ENCODE measurements at places on chromosomes 12 and 14.

- DNase-seq, result no peak
Measured at GRCh38 chr12:105399428-105400081, 69.1 kb downstream of the C12orf75 start.

DNA sequence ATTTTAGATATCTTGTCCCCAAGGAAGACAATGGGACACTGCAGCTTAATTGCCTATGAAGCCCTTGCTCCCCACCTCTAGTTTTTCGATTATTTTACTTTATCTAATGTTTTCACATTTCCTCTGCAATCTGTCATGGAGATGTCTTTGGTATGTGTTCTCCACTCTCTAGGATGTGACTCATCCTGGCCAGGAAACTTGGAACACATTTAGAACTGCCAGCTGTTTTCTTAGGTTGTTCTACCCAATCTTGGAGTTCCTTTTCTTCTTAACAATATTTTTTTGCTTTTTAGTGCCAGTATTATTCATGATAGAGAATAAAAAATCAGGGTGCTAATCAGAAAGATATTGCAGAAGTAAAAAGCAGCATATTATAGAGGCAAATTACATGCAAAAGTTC is 101.7 kb upstream of the CLEC14A start:
- no peak for DNase-seq

DNA sequence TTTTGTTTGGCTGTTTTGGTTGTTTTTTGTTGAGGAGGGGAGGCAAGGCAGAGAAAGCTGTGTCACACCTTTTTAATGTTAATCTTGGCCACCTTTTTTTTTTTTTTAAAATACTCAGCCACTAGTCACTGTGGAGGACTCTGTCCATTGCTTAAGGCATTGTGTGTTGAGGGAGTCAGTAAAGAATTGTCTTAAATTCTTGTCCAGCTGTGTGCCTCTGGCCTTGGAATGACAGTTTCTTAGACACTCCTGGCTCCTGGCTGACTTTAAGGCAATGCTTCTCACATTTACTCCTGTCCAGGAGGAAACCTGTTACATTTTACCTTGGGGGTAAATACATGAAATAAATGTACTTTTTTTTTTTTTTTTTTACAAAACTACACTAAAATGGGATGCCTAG is 18.1 kb upstream of the SMCO2 start:
- no peak for DNase-seq

DNA sequence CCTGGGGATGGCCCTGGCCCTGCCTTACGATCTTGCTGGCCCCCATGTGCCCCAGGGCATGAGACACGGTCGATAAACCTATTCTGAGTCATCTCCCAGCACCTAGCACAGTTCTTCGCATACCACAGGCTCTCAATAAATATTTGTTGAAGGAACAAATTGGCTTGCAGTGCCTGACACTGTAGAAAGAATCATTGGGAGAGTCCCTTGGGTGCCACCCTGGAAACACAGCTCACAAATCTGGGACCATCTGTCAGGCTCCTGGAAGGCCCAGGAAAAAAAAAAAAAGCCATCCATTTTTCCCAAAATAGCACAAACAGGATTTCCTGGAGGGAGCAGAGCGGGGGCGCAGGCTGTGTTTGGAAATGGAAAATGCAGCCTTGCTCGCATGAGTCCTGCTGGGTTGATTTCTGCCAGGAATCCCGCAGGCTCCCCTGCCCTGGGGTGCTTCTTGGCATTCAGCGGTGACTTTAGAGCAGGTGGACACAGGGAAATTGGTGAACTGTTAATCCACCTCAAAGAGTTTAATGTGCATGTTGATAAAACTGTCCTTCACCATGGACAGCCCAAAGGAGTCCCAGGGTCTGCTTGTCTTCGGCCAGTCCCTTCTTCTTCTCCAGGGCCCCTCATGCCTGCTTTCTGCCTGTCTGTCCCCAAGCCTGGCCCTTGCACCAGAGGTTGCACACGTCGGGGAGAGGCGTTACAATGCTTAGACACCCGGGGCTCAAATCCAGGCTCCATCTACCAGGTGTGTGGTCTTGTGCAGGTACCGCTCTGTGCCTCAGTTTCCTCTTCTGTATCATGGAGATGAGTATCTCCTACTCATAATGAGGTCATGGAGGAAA is 106.1 kb upstream of the RFLNA start:
- DNase-seq, result no peak

GRCh38 chr12:65539023-65539422 is 260.5 kb downstream of the MSRB3 start:
- DNase-seq, result no peak

DNA sequence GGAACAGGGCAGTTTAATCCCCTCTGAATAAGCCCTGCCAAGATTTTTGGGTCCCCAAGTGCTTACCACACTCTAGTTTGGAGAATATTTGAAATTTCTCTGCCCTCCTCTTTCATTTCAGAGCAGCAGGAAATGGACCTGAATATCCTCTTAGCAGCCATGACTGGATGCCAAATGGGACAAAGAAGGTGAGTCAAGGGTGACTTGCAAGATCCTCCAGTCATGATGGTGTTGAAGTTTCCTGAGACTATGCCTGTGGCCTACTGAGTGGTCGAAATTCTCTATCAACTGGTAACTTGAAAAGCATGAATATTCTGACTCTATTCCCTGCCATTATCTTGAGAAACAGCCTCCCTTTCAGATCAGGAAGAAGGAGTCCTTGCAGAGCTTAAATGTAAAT is 1674.7 kb upstream of the SEL1L start:
- DNase-seq, result no peak

GRCh38 chr14:22870811-22871223 is 723 bp upstream of the LRP10 start:
- DNase-seq, result no peak

DNA sequence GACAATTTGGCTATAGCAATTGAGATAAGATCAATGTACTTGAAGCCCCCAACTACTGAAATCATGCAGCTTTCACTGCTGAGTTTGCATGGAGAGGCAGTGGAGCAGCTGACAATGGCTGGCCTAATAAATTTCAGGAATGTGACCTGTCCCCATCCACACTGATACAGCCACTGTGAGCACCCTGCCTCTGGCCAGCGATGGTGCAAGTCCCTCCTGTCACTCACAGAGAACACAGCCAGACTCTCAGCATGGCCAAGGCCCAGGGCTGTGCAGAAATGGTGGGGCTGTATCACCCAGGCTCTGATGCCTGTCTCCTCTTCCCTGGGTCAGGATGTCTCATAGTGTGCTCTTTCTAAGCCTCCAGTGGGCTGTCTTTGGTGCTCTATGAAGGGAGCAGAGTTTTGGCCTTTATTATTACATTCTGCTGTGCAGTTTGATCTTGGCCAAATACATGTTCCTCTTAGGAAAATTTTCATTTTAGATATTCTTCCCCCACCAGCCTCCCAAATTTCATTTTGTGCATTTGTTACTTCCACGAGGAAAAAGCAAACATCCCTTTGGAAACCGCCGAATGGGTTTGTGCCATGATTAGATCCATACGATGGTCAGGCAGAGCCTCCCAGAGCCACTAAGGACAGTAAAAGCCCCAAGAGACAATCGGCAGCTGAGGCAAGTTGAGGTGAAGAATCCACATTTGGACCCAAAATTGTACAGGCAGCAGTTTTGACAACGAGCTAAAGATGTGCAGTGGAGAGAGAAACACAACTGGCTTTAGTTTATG is 85.1 kb upstream of the WSCD2 start:
- DNase-seq, result no peak

GRCh38 chr14:32913725-32914124 is 25.0 kb upstream of the NPAS3 start:
- no peak for DNase-seq

DNA sequence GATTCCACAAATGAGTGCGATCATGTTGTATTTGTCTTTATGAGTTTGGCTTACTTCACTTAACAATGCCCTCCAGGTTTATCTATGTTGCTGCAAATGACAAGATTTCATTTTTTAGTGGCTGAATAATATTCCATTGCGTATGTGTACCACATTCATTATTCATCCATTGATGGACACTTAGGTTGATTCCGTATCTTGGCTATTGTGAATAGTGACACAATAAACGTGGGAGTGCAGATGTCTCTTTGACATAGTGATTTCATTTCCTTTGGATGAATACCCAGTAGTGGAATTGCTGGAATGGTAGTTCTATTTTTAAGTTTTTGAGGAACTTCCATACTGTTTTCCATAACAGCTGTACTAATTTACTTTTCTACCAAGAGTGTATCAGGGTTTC is 23.5 kb downstream of the AKAP6 start:
- no peak for DNase-seq

- DNase-seq, result no peak
Measured at GRCh38 chr12:109958374-109958773, 37.8 kb downstream of the GIT2 start.

DNA sequence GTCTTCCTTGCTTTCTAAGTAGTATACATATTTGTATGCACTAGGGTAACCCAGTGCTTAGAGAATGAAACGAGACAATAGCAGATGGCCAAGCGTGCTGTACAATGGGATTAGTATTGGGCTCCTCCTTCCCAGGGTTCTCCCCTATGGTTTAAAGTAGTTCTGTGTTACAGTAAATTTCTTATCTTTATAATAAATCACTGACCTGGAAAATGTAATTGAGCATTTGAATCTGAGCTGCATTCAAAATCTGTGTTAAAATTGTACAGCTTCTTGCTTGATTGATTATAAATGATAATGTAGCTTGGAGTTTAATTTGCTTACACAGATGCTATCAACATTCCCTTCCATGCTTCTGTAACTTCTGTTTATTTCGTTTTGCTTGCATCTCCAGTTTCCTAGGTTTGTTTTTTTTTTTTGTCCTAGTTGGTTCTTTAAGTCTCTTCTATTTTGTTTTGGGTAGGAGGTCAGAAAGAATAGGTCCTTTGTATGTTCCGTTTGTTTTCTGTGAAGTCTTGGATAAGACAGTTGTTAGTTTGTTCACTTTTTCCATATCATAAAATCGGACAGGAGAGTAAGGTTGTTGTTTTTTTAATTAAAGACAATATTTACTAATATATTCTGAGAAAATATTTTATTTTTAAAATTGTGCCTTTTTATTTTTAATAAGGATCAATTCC is 171.2 kb downstream of the ERC1 start:
- DNase-seq, result no peak

DNA sequence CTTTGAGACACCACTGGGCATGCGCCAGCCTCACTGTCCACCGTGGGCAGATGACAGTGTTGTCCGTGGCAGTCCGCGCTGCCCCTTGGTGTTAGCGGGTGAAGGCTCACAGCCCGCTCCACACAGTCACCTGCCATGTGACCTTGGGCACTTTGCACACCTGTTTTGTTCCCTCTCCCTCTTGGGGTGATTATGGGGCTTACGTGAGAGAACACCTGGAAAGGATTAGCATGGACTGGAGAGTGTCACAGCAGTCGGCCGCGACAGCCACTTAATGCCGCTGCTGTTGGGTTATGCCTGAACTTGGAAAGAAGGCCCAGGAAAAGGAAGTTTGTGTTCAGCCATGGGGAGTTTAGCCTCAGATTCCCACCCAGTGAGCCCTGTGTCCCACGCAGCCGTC is 94.2 kb downstream of the DDX51 start:
- DNase-seq, result no peak

DNA sequence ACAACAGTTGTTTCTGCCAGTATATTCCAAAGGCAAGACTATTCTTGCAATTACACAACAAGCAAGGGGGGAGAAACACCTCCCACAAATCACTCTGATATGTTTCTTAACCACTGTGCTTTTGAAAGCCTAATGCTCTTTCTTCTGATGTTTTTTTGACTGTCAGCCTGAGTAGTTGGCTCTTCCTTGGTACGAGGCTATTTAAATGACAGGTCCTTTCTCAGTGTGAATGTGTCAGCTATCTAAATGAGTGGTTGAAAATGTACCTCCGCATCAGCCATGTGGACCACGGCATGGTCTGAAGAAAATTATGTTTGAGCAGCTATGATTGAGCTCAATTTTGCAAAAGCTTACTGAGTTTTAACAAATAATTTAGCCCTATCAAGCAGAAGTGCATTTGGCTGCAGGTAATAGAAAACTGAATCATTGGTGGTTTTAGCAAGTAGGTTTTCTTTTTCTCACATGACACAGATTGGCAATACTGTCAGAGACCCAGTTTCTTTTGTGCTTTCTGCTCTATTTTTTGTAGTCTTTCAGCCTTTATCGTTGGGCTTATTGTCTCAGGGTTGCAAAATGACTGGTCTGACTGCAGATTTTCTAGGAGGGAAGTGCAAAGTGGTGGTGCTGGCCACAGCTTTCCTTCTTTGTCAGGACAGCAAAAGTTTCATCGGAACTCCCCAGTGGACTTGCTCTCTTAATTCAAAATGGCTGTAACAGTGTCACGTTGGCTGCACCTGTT is 162.8 kb downstream of the RGS6 start:
- DNase-seq, result no peak

DNA sequence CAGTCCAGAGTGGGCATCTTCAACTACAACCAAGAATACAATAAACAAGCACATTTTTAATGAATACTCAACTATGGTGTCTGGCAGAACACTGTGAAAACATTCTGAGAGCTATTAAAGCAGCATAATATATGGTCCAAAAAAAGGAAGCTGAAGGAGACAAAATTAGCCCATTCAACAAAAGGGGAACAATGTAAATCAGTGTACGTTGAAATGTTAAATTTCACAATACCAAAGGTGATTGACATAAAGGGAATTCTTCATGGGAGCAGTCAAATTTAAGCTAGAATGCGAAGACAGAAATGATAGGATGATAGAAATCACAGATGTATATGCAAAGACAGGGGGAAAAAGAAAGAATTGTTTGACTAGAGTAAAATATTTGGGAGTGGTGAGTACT is 41.3 kb upstream of the SYCP3 start:
- DNase-seq, result no peak

DNA sequence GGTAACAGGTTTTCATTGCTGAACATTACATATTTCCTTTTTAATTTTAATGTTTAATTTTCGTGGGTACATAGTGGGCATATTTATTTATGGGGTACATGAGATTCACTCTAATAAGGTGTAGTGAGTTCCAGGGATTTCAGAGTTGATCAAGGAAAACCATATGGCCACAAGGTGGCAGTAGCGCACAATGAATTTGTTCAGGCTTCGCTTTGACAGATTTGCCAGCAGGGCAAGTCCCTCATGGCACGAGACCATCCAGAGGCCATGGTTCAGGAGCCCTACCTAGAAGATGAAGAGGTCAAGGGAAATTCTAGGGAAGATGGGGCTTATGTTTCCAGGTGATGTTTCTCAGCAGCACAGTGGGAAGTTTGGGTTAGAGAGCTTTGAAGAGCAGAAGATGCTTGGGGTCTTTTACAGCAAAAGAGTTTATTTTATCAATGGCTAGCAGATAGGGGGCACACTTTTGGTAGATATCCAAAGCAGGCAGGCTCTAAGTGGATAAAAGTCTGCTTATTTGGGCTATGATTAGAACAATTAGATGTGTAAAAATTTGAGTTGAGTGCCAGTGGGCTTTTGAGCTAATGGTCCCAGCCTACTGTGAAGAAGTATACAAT is 1004.4 kb downstream of the AACS start:
- peak; percentile 67 for DNase-seq
